A172 (cell line): ENCODE measurements at places on chromosomes 1 and 21. TPM values are rescaled to one million over a fixed set of nuclear protein-coding genes. Genes with fewer than 3 reads are reported as not detected.

KIAA0040 gene
- total RNA-seq = 0.24 TPM in 1 of 2 replicates, not detected in the other

COL8A2 gene
- 0.62 and 0.72 TPM in 2 replicates for total RNA-seq

SPRR1A gene
- not detected in 2 replicates for total RNA-seq

AADACL3 gene
- total RNA-seq = not detected in 2 replicates

ANGPTL3 gene
- total RNA-seq = not detected in 2 replicates

DNA sequence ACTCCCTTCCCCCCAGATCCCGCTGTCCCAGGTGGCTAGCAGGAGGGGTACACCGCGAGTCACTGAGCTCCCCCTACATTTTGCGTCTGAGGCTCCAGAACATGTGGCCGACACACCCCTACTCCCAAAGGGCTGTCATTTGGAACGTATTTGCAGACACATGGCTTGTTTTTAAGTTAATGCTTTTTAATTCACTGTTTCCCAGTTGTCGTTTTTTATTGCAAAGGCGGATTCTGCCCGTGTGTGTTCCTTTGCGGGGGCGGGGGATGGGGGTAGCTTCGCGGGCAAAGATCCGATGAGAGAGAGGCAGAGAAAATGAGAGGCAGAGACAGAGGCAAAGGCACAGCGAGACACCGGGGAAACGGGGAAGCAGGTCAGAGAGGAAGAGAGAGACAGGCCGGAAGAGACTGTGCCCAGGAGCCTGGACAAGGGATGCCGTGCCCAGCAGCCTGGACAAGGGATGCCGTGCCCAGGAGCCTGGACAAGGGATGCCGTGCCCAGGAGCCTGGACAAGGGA is 270.2 kb downstream of the FOXD2 start:
- no peak for DNase-seq

GRCh38 chr1:209406168-209406567 is 177.3 kb upstream of the CAMK1G start:
- no peak for DNase-seq

DNA sequence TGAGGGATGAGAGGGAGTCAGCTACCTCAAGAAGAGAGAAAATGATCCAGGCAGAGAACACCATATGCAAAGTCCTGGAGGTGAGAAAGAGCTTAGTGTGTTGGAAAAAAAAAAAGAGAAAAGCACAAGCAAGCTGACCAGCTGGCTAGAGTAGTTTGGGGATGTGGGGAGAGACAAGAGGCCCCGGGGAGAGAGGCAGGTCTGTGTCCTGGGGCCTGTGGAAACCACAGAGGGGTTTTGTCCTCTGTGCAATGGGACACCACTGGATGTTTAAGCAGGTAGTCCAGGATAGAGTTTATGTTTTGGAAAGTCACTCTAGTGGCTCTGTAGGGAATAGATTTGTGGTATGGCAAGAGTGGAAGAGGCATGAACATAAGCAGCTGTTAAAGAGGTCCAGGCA is 14.4 kb upstream of the CHI3L1 start:
- DNase-seq = no peak

DNA sequence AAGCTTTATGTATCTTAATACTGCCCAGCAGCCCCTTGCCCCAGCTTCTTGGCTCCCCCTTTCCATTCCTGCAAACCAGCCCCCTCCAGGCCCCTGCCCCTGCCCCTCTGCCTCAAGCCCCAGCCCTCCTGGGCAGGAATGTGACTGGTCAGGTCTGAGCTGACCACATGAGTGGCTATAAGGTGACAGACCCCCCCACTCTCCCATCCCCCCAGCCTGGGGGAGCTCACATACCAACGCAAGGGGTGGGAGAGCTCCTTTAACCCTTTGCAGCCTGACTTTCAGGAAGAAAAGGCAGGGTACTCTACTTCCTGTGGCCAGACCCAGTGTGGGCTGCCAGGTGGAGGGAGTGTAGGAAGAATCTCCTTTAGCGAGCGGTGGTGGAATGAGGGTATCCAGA is 33.2 kb downstream of the AHDC1 start:
- no peak for DNase-seq

GRCh38 chr1:108179018-108179417 is 21.1 kb downstream of the SLC25A24 start:
- DNase-seq = no peak

DNA sequence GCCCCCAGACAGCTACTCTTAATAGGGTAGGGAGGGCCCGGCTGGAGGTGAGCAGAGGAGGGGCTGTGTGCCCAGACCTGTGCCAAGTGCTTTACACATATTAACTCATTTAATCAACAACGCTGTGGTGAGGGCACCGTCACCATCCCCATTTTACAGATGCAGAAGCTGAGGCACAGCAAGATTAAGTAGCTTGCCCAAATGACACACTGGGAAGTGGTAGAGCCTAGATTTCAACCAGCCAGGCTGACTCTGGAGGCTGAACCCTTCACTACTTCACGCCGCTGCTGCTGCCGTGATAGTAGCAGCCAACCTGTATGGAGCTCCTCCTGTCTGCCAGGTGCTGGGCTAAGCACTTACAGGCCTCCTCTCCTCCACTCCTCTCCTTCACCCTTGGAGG is 127.2 kb downstream of the PTPRU start:
- no peak for DNase-seq

DNA sequence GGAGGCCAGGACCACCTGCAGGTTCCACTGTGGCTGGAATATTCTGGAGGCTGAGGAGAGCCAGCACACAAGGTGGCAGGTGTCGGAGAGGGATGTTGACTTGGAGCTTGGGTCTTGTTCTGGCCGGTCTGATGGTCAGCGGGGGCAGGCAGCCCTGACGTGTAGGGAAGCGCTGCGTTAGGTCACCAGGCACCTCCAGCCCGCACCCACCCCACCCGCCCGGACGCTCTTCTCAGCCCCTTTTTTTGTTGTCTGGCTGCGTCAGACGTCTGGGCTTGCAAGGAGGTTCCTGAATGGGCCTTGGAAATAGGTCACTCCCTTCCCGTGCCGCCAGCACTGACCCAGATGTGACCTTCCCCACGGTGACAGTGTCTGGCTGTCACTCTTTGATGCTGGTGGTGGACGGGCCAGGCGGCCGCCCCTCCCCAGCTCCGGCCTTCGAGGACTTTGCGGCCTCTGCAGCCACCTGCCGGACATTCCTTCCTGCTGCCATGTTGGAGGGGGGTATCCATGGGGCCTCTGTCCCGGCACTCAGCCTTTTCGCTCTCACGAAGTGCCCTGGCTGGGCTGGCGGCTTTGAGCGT is 30.1 kb downstream of the SPSB1 start:
- no peak for DNase-seq

DNA sequence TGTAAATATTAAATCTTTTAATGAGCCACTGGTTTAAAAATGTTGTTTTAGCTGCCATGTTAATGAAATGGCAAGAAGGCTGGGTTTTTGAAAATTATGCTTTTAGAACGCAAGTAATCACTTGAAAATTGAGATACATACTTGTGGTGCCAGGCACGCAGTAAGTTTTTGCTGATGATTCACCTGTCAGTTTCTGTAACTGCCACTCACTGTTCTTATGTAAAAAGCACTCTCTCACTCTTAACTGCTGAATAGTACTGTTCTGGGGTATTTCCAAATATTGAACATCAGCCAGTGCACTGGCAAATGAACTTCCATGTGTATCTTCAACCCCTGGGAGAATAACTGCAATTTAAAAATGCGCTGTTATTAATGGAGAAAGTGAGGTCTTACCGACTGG is 17.9 kb downstream of the LGALS8 start:
- no peak for DNase-seq

DNA sequence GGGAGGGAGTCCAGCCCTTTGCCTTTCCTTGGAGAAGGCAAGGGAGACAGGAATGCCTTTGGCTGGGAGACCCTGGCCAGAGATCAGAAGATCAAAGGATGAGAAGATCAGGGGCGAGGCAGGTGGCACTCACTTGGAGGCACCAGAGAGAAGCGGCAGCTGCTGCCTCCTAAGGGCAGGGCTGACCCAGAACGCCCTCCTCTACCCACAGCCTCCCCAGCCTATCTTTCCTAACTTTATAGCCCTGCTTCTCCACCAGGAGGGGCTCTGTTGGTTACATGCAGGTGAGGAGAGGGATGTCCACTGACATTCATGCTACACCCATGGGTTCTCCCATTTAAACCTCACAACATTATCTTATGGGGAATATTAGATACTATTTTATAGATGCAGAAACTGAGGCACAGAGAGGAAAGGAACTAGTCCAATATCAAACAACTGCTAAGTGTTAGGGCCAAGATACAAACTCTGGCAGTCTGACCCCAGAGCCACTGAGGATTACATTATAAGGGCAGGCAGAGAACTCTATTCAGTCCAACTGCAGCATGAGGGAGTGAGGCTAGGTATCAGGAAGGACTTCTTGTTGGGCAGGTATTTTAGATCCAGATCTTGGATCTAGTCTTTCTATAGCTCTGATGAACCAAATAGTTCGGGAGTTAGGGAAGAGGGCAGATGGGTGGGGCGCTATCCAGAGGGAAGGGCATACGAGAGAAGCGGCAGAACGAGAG is 19.9 kb downstream of the LGR6 start:
- no peak for DNase-seq

GRCh38 chr1:243275316-243275715 is 19.5 kb downstream of the SDCCAG8 start:
- no peak for DNase-seq

- no peak for DNase-seq
Observed at GRCh38 chr1:63322114-63322943, at the start of gene FOXD3. Gene FOXD3, plus strand, starts transcription at chr1:63322567. Its CDS starts 492 bp downstream, at chr1:63323059.
